Uterus (tissue), 4 donors: ENCODE measurements at places on chromosomes 1 and 21. TPM values are rescaled to one million over a fixed set of nuclear protein-coding genes. Genes with fewer than 3 reads are reported as not detected.
A peak's percentile ranks its signal among the peaks of the same experiment; 100 is the strongest.

DNA sequence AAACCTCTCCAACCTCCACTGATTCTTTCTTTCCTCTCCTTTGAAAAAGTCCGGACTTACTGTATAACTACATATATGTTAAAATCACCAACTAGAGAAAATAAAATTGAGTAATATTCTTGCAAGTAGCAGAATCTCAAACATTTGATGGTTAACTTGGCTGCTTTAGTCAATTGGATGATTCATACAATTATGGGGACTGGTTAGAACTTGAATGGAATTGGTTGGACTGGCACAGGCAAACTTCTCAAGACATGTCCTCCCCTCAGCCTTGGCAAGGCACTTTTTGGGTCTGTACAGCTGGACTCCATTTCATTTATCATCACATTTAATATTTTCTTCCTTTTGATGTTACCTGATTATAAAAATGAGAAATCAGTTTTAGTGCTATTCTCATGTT is 6.5 kb downstream of the WLS start:
- H3K36me3 ChIP-seq: no peaks in the 10 kb centered on the region
- H3K4me3 ChIP-seq: no peak overlapping the region
- no peak for DNase-seq
- no peak overlapping the region for H3K27ac ChIP-seq
- H3K27me3 ChIP-seq: no peaks in the 10 kb centered on the region
- no peaks in the 10 kb centered on the region for H3K4me1 ChIP-seq

DNA sequence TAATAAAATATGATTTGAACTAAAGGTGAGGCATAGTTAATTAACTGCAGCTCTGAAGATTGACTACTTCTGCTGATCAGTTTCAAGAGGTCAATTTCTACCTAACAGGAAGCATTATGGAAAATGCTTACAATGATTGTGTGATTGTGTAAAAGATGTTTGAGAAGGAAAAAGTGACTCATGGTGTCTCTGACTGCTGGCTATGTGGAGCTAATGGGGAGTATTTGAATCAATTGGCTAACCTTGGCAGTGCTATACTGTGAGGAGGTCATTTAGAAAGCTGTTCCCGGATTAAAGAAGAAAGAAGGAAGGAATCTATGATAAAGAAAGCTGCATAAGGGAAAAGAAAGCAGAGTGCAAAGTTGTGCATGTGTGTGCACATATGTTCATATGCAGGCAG is 376.5 kb downstream of the ADGRL2 start:
- H3K4me3 ChIP-seq: no peak overlapping the region
- no peaks in the 10 kb centered on the region for H3K4me1 ChIP-seq
- H3K27ac ChIP-seq: no peak overlapping the region
- H3K27me3 ChIP-seq: no peaks in the 10 kb centered on the region
- no peaks in the 10 kb centered on the region for H3K36me3 ChIP-seq
- DNase-seq: no peak

DNA sequence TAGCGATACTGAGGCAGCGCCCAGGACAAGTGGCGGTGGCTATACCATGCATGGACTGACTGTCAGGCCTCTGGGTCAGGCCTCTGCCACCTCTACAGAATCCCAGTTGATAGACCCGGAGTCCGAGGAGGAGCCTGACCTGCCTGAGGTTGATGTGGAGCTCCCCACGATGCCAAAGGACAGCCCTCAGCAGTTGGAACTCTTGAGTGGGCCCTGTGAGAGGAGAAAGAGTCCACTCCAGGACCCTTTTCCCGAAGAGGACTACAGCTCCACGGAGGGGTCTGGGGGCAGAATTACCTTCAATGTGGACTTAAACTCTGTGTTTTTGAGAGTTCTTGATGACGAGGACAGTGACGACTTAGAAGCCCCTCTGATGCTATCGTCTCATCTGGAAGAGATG is 3.2 kb upstream of the IL10RB start:
- H3K27me3 ChIP-seq: no peaks in the 10 kb centered on the region
- H3K4me3 ChIP-seq: no peak overlapping the region
- H3K36me3 ChIP-seq: no peaks in the 10 kb centered on the region
- H3K27ac ChIP-seq: no peak overlapping the region

GRCh38 chr1:241331328-241332036 is 25.5 kb downstream of the RGS7 start:
- no peak overlapping the region for H3K4me3 ChIP-seq
- H3K36me3 ChIP-seq: no peaks in the 10 kb centered on the region
- no peaks in the 10 kb centered on the region for H3K27me3 ChIP-seq
- no peak for DNase-seq

DNA sequence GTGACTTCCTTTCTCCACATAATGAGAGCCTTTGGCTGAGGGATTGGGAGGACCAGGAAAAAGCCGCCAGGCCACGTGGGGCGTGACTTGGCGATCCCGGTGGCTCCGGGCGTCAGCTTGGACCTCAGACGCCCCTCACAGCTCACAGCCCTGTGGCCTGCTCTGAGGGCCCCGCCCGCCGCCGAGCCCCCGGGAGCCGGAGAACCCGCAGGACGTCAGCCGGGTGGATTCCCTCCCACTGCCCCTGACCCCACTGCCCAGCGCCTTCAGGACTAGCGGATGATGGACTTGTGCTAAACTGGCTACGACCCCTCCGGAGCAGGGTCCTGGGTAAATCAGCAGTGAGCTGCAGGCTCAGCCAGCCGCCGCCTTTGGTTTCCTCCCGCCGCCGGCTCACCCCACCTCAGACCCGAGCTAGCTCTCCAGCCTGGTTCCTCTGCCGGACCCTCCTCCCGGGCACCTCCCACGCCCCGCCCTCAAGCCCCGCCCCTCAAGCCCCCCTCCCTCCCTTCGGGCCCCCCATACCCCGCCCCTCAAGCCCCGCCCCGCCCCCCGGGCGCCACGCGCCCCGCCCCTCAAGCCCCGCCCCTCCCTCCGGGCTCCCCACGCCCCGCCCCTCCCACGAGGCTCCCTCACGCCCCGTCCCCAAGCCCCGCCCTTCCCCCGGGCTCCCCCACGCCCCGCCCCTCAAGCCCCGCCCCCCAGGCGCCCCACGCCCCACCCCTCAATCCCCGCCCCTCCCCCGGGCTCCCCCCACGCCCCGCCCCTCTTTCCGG is 10.0 kb upstream of the FAAP20 start:
- H3K4me3 ChIP-seq: peak overlapping the region; percentile 46
- no peaks in the 10 kb centered on the region for H3K36me3 ChIP-seq
- DNase-seq: peak; percentile 86
- H3K4me1 ChIP-seq: peaks cover 4% of the 10 kb centered on the region

- H3K36me3 ChIP-seq: no peaks in the 10 kb centered on the region
- H3K27ac ChIP-seq: no peak overlapping the region
- H3K27me3 ChIP-seq: no peaks in the 10 kb centered on the region
Measured at GRCh38 chr21:43853851-43854772, 10.9 kb upstream of the AGPAT3 start.

DNA sequence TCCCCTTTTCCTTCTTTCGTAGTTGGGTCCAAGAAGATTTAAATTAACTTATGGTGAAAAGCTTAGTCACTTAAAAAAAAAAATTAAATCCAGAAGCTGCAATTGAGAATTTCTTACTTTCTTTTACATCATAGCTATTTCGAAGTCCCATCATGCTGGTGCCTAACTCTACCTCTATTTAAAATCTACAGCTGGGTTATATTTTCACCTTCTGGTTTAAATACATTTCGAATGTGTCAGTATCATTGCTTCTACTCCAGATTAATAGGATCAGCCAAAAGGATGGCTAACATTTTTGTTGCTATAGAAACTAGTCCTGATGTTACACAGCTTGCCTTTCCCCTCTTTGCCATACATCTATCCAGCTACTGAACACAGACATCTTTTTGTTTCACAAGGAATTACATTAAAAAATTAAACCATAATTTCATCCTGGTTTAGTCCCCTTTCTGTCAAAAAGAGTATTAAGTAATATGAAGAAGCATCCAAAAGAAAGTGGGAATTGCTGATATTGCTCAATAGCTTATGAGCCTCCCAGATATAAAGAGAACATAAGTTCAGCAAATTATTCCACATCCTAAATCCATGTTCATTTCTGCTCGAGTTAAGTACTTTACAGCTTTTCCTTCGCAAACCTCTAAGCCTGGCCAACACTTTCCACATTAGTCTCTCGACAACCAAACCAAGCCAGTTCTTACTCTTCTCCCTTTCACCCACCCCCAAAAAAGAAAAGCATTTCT is 396.7 kb upstream of the DAB1 start:
- H3K27me3 ChIP-seq: no peaks in the 10 kb centered on the region
- H3K27ac ChIP-seq: no peak overlapping the region
- H3K4me1 ChIP-seq: no peaks in the 10 kb centered on the region

DNA sequence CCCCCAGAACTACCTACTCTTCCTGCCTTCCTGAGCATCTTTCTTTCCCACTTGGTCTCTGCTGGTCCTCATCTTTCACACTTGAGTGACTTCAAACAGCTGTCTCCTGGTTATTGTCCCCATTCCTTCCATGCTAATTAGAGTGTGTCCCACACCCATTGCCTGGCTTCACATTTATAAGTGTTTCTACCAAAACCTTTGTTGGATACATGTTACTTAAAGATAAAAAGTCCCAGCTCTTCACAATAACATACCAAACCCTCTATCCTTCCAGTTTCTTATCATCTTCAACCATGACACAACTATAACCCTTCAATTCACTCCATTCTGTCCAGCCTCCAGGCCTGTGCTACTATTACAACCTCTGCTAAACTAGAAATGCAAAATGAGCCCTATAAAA is 41.0 kb downstream of the VCAM1 start:
- H3K36me3 ChIP-seq: no peaks in the 10 kb centered on the region
- H3K27ac ChIP-seq: no peak overlapping the region
- DNase-seq: no peak
- H3K27me3 ChIP-seq: no peaks in the 10 kb centered on the region

GRCh38 chr1:237864338-237865244 is 26.1 kb downstream of the ZP4 start:
- no peaks in the 10 kb centered on the region for H3K36me3 ChIP-seq
- no peaks in the 10 kb centered on the region for H3K27me3 ChIP-seq
- no peak for DNase-seq
- no peaks in the 10 kb centered on the region for H3K4me1 ChIP-seq
- H3K27ac ChIP-seq: no peak overlapping the region

- no peaks in the 10 kb centered on the region for H3K27me3 ChIP-seq
- H3K36me3 ChIP-seq: no peaks in the 10 kb centered on the region
- DNase-seq: no peak
- no peaks in the 10 kb centered on the region for H3K4me1 ChIP-seq
Measured at GRCh38 chr1:204623894-204624361, 61.6 kb downstream of the LRRN2 start.

DNA sequence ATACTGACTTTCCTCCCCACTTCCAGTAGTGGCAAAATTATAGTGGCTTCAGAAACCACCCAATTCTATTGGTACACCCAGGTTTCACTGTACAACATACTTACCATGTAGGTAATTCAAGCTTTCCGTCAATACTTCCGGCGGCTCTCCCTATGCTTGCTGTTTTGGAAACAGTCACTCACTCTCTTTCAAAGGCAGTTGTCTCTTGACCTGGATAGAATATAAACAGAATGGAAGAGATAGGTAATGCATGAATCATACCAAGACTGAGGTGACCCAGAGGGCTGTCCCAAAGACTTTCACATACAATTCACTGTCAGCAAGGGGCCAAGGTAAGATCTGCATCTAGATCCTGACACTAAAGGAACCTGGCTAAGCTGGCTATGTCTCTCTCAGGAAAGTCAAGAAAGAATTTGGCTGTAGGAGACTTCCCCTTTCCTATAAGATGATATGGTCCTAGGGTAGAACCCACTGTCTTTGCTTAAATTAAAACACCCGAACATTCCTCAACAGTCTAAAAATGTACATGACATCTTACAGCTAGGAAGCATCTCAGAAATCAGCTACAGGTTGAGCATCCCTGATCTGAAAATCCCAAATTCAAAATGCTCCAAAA is 59.6 kb downstream of the LUZP1 start:
- no peak for DNase-seq
- H3K4me3 ChIP-seq: no peak overlapping the region
- H3K4me1 ChIP-seq: no peaks in the 10 kb centered on the region
- no peak overlapping the region for H3K27ac ChIP-seq
- no peaks in the 10 kb centered on the region for H3K36me3 ChIP-seq

DNA sequence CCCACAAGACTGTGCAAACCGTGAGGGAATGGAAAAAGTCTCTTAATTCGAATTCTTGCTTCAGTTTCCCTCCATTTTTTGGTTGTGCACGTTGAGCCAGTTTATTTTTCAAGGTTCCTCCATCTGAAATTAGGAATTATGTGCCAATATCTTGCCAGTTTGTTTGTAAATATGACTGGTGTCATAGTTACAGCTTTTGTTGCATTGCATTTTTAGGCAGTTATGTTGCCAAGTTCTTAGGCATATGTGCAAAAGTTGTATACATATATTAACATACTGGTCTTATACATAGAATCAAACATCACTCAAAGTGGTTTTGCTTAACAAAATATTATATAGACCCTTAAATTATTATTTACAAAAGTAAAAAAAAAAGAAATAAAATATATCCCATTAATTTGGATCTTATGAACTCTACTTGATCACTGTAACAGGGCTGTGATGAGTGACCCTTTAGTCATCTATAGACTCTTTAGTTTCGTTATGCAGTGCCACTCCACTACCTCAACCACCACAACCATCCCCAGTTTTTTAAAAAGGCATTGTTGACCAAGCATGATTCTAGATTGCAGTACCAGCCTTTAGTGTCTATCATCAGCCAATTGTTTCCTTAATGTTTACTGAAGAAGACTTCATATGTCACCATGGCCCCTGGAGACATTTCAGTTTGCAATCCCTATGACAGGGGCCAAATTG is 20.9 kb upstream of the DYNLT5 start:
- no peaks in the 10 kb centered on the region for H3K27me3 ChIP-seq
- no peak for DNase-seq
- no peak overlapping the region for H3K4me3 ChIP-seq
- no peak overlapping the region for H3K27ac ChIP-seq
- no peaks in the 10 kb centered on the region for H3K36me3 ChIP-seq

DNA sequence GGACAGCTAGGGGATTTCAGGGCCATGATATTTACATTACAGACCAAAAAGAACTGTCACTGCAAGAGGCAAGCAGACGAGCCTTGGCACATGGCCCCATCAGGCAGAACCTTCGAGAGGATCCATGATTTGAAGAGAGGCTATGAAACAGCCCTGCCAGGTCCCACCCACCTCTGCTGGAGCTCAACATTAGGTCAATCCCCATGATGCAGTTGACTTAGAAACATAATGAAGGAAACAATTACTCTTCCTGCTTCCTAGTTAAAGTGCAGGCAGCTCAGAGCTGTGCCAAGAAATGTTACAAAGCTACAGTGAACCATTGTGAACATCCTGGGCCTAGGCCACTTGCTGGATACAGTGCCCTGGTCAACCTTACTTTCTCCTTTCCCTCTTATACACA is 41.7 kb upstream of the PTCH2 start:
- no peaks in the 10 kb centered on the region for H3K27me3 ChIP-seq
- H3K36me3 ChIP-seq: no peaks in the 10 kb centered on the region
- no peak overlapping the region for H3K4me3 ChIP-seq

- no peaks in the 10 kb centered on the region for H3K27me3 ChIP-seq
- H3K4me3 ChIP-seq: no peak overlapping the region
- DNase-seq: no peak
Measured at GRCh38 chr1:242770366-242770765, 245.9 kb upstream of the PLD5 start.

- H3K27ac ChIP-seq: no peak overlapping the region
- H3K4me1 ChIP-seq: no peaks in the 10 kb centered on the region
- no peak overlapping the region for H3K4me3 ChIP-seq
- no peaks in the 10 kb centered on the region for H3K27me3 ChIP-seq
Measured at GRCh38 chr1:217484871-217485270, 146.0 kb downstream of the GPATCH2 start.

Gene AADACL3
- total RNA-seq: not detected

Gene FNDC5
- not detected for total RNA-seq

Gene LPAR3
- total RNA-seq: 23.6 TPM

Gene MYBPH
- not detected for total RNA-seq

Gene SNX7
- total RNA-seq: 30.6 TPM

Gene PCAT6
- not detected for total RNA-seq

Gene AVPR1B
- 0.62 TPM for total RNA-seq

Gene GJA9
- not detected for total RNA-seq

Gene OR10J1
- not detected for total RNA-seq

Gene GUCA2B
- not detected for total RNA-seq
